Renal pelvis (tissue), 12 donors: ENCODE measurements at places on chromosomes 3 and 15. TPM values are rescaled to one million over a fixed set of nuclear protein-coding genes. Genes with fewer than 3 reads are reported as not detected.

Gene SPESP1
- 2.5 TPM for polyA plus RNA-seq

Gene CYP8B1
- polyA plus RNA-seq, result 0.84 TPM

Gene FBXL2
- polyA plus RNA-seq, result 30.2 TPM

Gene MASP1
- 11.3 TPM for polyA plus RNA-seq

GRCh38 chr15:52709187-52709981 is 30.2 kb upstream of the ATOSA start:
- no peak for DNase-seq

- peak; percentile 59 for DNase-seq
Measured at GRCh38 chr3:142963516-142964448, at the start of gene PAQR9. Gene PAQR9, minus strand, starts transcription at chr3:142963674. Its CDS starts 338 bp downstream, at chr3:142963336.

DNA sequence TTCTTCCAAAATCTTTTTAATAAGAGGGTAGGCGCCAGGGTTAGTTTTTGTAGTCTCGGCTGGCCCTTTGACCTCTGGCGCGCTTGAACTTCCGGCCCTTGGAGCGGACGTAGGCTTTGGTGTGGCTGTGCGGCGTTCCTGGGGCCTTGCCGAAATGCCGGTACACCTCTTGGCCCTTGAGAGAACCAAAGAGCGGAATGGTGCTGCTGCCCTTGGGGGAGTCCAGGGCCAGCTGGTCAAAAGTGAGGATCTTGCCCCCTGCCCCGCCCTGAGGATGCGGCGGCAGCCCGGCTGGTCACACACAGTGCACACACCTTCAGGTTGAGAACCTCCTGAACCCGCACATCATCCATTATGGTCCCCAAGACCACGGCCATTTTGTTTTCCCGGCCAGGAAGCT is 20.0 kb upstream of the CHRNB4 start:
- DNase-seq, result no peak

DNA sequence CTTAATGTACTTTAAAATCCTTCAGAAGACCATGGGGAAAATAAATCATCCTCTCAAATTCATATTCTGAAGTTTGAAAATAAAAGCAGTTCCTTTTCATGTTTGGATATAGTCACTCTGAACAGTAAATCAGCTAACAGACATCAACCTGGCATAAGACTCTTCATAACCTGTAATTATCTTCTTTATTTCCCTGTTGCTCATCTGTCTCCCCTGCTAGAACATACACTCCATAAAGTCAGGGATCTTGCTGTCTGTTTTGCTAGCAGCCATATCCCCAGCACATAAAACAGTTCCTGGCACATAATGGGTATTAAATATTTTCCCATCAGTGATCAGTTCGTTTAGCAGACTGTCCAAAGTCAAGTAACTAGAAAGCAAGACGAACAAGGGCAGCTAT is 11.2 kb downstream of the VGLL4 start:
- DNase-seq, result no peak

DNA sequence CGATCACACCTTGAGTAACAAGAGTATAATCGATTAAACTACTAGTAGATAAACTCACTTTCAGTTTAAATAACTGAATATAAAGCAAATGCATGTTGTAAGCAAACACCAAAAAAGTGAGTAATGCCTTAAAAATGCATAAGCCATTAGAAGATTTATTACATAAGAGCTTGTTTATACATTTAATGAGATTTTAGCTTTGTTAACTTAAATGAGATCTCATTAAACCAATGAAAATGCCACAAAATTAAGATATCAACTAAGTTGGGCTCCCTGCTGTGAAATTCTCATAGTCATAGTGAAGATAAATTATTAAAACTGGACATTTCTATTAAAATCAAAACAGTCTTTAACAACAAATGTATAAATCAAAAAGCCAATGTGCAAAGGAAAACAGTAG is 701.2 kb downstream of the NLGN1 start:
- no peak for DNase-seq

- DNase-seq, result no peak
Measured at GRCh38 chr15:62104401-62104800, 37.6 kb downstream of the C2CD4A start.

DNA sequence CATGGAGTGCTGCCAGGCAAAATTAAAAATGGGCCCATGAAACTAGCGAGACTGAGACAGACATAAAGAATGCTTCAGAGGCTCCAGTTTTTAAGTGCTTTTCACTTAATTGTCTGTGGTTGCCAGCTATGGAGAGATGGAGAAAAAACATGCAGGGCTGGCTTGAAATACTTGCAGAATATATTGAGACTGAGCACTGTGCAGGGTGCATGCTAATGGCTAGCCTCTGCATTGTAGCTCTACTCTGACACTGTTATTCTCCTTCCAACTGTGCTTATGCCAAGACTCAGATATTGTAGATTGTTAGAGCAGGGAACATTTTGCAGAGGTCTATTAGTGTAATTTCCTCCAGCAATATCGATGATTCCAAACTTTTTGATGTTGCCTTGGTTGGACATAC is 735.0 kb downstream of the PDCD6IP start:
- DNase-seq, result no peak

- DNase-seq, result no peak
Measured at GRCh38 chr15:82875411-82876003, 66.1 kb downstream of the WHAMM start.

DNA sequence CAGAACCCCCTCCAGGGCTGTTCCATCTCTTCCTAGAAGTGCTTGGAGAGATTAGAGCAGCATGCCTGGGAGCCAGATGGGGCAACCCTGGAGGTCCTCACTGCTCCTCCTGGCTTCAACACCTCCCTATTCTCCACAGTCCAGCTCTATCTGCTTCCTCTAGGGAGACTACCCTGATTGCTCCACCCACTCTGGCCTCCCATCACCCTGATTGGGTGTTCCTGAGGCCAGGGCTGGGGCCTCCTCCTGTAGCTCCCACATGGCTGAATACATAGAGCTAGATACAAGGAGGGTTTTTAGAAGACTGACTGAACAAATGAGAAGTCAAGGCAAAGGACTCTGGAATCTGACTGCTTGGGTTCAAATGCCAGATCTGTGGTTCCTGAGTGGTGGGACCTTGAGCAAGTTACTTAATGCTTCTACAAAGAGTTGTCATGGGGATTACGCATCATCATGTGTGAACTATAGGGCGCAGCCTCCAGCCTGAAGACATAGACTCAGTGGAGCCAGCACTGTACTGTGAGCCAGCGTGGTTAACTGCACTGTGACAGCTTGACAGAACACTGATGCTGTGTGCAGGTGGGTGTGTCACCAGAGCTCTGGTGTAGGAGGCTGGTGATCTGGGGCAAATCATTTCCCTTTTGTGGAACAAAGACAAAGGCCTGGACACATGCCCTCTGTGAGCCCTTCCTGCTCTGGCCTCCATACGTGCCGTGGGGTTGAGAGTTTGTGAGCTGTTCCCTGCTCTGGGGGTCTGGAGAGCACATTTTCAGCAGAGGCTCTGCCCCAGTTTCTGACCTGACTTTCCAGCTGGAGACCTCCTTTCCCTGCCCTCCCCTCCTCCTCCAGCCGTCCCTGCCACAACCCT is 74.8 kb downstream of the SCN5A start:
- no peak for DNase-seq
